ENCODE measurements at places on chromosomes 1 and 21.
A peak's percentile ranks its signal among the peaks of the same experiment; 100 is the strongest.

DNA sequence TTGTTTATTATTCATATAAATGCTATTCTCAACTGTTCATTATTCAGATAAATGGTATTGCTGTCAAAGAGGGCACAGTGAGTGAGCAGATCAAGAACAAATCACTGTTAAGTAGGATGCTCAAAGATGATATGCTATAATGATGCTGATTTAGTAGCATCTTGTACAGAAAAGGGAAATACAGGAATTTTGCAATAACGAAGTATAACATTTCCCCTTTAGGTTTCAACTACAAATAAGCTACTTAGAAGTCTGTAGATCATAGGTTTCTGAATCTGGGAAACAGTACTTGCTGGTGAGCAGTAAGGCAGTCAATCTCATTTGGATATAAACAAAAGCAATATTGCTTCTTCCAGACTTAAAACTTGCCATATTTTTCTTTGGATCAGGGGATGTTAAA lies 27.3 kb upstream of the RCOR3 start:
- DNase-seq = no peak

DNA sequence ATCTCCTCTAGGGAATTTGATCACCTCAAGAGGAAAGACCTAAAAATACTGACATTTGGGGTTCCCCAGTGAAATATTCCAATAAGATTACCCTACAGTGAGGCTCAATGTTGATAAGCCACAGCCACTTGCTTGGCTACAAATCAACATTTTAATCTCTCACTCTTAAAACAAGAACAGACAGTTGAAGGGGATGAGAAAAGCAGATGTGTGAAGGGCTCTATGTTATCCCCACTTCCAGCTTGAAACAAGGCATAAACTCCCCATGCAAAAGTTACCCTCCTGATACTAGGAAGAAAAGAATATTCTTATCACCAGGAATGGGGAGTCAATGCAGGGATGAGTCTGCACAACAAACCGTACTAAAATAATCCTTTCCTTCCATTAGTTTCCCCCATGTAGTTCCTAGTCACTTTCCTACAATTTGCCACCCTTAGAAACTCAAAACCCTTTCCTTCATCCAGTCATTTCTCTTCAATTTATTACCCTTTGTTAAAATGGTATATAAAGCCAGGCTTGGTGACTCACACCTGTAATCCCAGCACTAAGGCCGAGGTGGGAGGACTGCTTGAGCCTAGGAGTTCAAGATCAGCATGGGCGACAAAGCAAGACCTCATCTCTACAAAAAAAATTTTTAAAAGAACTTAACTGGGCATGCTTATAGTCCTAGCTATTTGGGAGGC lies 29.5 kb downstream of the LPGAT1 start:
- no peak for DNase-seq

DNA sequence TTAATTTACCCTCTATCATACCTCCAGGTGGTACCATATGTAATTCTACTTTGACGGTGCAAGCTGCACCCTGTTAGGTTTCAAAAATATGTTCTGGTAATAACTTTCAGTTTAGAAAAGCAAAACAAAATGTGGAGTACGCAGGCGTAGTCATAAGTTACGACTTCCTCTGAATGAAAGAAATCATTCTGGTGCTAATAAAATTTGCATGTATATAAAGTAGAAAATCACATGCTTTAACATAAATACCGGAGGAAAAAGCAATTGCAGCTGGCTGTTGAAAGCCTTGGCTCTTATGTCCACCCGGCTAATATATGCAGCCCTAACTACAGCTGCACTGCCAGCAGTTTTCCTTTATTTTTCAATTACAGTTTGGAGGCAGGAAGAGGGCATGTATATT lies 65.2 kb upstream of the TMPRSS15 start:
- DNase-seq = no peak

DNA sequence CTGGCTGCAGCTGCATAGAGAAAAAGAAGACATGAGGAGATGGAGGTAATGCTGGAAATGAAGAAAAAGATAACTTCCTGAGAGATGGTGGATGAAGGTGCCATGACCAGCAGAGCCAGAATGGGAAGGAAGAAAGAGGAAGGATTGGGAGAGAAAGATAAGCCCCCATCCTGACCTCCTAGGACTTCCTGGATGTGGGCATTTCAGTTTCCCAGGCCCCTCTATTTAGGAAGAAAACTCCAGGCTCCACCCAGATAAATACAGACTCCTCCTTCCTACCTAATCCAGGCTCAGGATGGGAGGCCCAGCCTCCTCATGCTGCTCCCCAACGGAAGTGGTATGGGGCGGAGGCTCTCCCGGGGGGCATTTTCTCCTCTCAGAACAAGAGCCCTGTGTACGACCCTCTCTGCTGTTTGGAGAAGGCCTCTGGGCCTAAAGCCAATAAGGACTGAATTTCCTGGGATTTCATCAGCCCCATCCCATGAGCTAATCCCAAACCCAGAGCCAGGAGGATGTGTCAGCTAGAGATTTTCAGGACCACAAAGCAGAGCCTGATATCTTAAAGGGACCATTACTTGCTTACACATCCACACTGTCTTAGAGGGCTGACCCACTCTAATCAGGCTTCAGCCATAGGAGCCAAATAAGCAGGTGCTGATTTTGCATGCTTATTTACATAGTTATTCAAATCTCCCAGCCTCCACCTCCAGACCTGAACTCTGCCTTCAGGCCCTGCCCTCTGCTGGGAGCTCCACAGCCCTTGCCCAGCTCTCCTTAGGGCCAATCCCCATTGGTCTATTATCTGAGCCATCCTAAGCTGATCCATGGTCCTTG lies 5.1 kb upstream of the ARHGEF2 start:
- DNase-seq = peak; percentile 57

GRCh38 chr1:121471523-121471922 lies 286.7 kb downstream of the SRGAP2C start:
- no peak for DNase-seq

GRCh38 chr1:173302890-173303829 lies 96.0 kb upstream of the TNFSF4 start:
- DNase-seq = no peak

GRCh38 chr1:47418681-47419325 lies 2.7 kb downstream of the FOXE3 start:
- DNase-seq = no peak

GRCh38 chr1:94247138-94248094 lies 10.0 kb upstream of the ARHGAP29 start:
- peak; percentile 61 for DNase-seq

- DNase-seq = no peak
Measured at GRCh38 chr1:4164965-4165364, 264.9 kb upstream of the C1orf174 start.

DNA sequence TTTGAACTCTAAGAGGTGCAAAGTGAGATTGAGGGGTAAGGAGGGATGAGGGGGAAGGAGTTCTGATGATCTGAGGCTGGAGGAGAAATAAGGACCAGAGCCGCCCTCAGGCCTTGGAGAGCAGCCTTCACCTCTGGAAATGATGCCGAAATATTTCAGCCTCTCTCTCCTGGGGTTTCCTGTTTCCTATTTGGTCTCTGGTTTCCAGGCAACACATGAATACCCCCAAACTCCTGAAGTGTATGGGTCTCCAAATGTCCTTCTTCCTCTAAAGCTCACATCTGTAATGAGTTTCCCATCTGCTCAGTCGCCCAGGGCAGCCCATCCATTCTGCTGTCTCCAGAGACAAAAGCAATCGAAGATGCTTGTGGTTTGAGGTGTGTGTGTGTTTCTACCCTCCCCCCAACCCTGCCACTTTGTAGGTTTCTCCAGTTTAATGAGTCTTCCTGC lies 52.0 kb upstream of the FAM20B start:
- no peak for DNase-seq

- no peak for DNase-seq
Measured at GRCh38 chr21:26982767-26983166, 15.9 kb upstream of the ADAMTS5 start.

DNA sequence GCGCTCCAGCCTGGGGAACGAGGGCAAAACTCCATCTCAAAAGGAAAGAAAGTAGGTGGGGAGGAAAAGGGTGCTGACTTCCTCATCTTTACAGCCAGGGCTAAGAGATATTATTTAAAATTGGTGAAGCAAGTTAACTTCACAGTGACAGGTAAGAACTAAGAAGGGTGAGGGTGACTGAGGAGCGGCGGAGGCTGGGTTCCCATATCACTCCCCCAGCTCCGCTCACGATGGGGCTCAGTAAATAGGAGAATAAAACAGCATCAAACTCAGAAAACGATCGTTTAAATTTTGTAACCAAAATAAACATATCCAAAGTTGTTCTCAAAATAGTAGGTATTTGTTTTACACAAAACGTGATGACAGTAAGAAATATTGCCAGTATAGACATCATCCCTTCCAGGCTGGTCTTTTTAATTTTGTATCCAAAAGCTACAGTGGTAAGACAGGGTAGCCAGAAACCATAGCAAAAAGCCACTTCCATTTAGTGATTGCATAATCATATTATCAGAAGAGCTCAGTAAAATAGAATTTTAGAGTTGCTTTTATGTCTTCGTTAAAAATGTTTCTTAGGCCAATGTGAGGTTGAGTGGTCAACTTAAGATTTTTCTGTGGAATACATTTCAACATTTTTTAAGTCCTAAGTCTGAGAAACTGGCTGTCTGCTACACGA lies 26.2 kb upstream of the ADARB1 start:
- DNase-seq = no peak

- peak; percentile 93 for DNase-seq
Measured at GRCh38 chr1:153626904-153627714, at the start of gene S100A13. TSS of gene S100A13 (minus strand) at chr1:153627505. CDS start at chr1:153626472, 1,033 bp downstream.

- no peak for DNase-seq
Measured at GRCh38 chr1:218165701-218166114, 119.4 kb upstream of the RRP15 start.

- no peak for DNase-seq
Measured at GRCh38 chr1:117623141-117623540, 17.3 kb downstream of the TENT5C start.

- DNase-seq = no peak
Measured at GRCh38 chr1:46062651-46063319, 69.6 kb downstream of the PIK3R3 start.

GRCh38 chr21:36719614-36720013 lies 20.7 kb downstream of the SIM2 start:
- no peak for DNase-seq

DNA sequence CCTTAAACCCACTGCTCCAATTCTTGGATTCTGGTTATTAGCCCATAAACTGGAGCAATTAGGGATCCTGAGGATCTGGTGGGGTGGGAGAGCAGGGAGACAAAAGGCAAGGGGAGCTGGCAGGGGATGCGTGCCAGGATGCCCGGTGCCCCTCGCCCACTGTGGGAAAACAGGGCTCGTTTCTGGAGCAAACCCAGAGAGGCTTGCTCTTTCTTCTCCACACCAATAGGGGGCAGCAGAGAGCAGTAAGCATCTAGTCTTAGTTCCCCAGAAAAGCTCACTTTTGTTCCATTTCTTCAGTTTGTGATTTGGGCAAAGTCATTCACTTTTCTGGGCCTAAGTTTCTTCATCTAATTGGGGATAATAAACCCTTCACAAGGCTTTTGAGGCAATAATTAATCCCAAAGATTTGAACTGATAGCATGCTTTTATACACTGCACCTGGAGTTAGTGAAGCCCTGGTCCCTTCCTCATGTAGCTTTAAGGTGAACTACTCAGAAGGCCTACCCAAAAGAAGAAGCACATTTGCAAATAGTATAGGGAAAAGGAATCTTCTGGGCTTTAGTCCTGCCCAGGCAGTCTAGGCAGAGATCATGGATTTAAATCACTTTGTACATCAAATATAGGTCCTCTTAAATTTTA lies 160.6 kb upstream of the USP24 start:
- DNase-seq = peak; percentile 36

GRCh38 chr1:37100310-37100709 lies 66.0 kb upstream of the GRIK3 start:
- no peak for DNase-seq

GRCh38 chr1:76867342-76868130 lies at the start of gene ST6GALNAC5:
TSS of gene ST6GALNAC5 (plus strand) at chr1:76867480.
- DNase-seq = peak; percentile 27

DNA sequence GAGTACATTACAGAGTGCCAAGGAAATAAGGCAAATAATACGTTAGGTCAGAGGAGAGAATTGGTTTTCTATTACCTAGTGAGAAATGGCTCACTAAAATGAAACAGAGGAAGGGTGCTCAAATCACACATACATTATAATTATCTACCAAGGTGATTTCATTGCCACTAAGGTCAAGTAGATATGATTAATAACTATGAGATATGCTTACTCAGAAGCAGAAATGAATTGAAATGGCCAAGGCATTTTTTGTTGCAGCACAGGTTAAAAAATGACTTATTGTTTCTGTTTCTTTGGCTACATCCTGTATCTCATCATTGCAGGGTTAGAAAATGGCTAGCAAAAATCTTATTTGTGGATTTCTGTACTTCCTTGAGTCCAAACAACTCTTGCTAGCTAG lies 154.5 kb upstream of the GORAB start:
- DNase-seq = no peak

GRCh38 chr1:183025782-183026774 lies 2.9 kb downstream of the LAMC1 start:
- no peak for DNase-seq

GRCh38 chr21:45874716-45875415 lies 106.7 kb upstream of the COL6A1 start:
- peak; percentile 95 for DNase-seq

DNA sequence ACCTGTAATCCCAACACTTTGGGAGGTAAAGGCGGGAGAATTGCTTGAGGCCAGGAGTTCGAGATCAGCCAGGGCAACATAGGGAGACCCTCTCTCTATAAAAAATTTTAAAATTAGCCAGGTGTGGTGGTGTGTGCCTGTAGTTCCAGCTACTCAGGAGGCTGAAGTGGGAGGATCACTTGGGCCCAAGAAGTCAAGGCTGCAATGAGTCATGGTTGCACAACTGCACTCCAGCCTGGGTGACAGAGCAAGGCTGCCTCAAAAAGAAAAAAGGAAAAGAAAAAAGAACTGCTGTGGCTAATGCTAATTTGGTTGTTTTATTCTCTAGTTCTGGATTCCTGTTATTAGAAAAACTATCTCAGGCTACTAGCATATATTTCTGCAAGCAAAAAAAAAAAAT lies 29.8 kb downstream of the DBT start:
- DNase-seq = no peak

DNA sequence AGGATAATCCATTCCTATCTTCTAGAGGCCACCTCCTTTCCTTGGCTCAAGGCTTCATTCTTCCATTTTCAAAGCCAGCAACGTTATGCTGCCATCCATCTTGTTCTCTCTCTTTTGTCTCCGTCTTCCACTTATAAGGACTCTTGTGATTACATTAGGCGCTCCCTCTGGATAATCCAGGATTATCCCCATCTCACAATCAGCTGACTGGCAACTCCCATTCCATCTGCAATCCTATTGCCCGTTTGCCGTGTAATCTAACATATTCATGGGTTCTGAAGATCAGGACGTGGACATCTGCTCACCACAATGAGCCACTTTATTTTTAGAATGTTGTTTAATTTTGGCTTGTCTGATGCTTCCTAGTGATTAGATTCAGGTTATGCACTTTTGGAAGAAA lies 89.3 kb downstream of the EBNA1BP2 start:
- DNase-seq = no peak

GRCh38 chr1:186304982-186305949 lies 69.8 kb downstream of the TPR start:
- peak; percentile 31 for DNase-seq

GRCh38 chr1:208974717-208975116 lies 608.8 kb upstream of the CAMK1G start:
- DNase-seq = no peak

Measured in HTR-8/SVneo (cell line).